Epithelial cell of alveolus of lung (primary cell): ENCODE measurements at places on chromosomes 4 and X. TPM values are rescaled to one million over a fixed set of nuclear protein-coding genes. Genes with fewer than 3 reads are reported as not detected.

CTAG1B gene
- total RNA-seq: not detected in 2 replicates

CSAG1 gene
- total RNA-seq: not detected in 2 replicates

SLITRK4 gene
- 5.3 and 6.5 TPM in 2 replicates for total RNA-seq

HS6ST2 gene
- total RNA-seq: 0.32 and 2.2 TPM in 2 replicates

STBD1 gene
- 5.0 and 6.9 TPM in 2 replicates for total RNA-seq

GLUD2 gene
- 0.91 and 1.1 TPM in 2 replicates for total RNA-seq

USP11 gene
- 30.5 and 43.3 TPM in 2 replicates for total RNA-seq

NAA10 gene
- 81.6 and 104 TPM in 2 replicates for total RNA-seq

TCEAL7 gene
- total RNA-seq: 30.5 and 43.8 TPM in 2 replicates

MRPL1 gene
- total RNA-seq: 22.2 and 26.2 TPM in 2 replicates

NALF2 gene
- total RNA-seq: under 0.01 TPM in 1 of 2 replicates, not detected in the other

NPY5R gene
- not detected in 2 replicates for total RNA-seq

STAP1 gene
- total RNA-seq: not detected in 2 replicates

TCEAL6 gene
- total RNA-seq: not detected in 2 replicates
